ENCODE measurements at places on chromosomes 3 and 15. TPM values are rescaled to one million over a fixed set of nuclear protein-coding genes. Genes with fewer than 3 reads are reported as not detected.

Gene PLA2G4D
- not detected for total RNA-seq

GRCh38 chr3:161475905-161476304 lies 20.7 kb upstream of the OTOL1 start:
- no peaks in the 10 kb centered on the region for H3K36me3 ChIP-seq
- DNase-seq = no peak
- no peak overlapping the region for H3K4me3 ChIP-seq
- no peak overlapping the region for H3K27ac ChIP-seq
- peaks cover 1% of the 10 kb centered on the region for H3K27me3 ChIP-seq

DNA sequence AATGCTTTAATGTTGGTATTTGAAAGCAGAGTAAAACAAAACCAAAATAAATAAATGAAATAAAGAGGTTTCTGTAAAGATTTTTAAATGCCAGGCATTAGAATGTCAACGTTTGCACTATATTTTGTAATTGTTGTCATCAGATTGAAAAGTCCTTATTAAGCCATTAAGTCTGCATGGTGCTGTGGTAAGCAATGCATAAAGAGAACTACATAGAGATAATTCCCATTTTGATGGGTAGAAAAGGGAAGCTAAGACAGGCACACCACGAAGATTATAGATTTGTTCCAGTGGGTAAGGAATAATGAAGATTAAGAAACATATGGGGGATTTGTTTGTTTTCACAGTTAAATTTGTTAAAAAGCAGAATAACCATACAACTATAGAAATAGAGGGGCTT lies 52.5 kb upstream of the PPARG start:
- no peak overlapping the region for H3K27ac ChIP-seq
- peaks cover 8% of the 10 kb centered on the region for H3K4me1 ChIP-seq
- H3K36me3 ChIP-seq = peaks cover 3% of the 10 kb centered on the region

Gene SNX22
- total RNA-seq = 0.74 TPM

Gene STRC
- total RNA-seq = 0.54 TPM

Gene SPINK8
- not detected for total RNA-seq

DNA sequence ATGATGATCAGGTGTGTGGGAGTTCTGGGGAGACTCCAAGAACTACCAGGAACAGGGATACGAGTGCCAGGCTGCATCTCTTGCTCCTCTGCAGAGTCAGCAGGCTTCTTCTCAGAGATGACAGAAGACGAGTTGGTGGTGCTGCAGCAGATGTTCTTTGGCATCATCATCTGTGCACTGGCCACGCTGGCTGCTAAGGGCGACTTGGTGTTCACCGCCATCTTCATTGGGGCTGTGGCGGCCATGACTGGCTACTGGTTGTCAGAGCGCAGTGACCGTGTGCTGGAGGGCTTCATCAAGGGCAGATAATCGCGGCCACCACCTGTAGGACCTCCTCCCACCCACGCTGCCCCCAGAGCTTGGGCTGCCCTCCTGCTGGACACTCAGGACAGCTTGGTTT lies 7.9 kb downstream of the PRRT3 start:
- H3K4me1 ChIP-seq = no peaks in the 10 kb centered on the region
- DNase-seq = no peak
- H3K36me3 ChIP-seq = peaks cover 10% of the 10 kb centered on the region

DNA sequence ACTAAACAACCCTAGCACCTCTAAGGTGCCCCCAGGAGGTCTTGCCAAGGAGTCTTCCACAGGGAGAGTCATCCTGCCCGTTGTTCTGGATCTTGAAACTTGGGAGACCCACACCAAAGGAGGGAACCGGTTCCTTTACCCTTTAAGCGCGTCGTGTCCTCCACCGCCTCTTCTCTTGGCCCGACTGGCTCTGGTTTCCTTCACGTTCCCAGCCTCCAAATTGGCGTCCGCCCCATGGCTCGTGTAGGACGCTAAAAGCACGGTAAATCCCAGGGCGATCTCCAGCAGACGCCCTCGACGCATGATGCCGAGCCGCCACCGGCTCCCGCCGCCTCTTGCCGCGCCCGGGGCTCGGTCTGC lies 1.1 kb downstream of the FBN1 start:
- peak overlapping the region; percentile 25 for H3K4me3 ChIP-seq
- no peaks in the 10 kb centered on the region for H3K4me1 ChIP-seq
- peaks cover 51% of the 10 kb centered on the region for H3K27me3 ChIP-seq
- H3K36me3 ChIP-seq = no peaks in the 10 kb centered on the region

Gene TMC3
- not detected for total RNA-seq

Gene LMAN1L
- total RNA-seq = 0.33 TPM

GRCh38 chr3:168620854-168621253 lies 525.1 kb upstream of the GOLIM4 start:
- no peaks in the 10 kb centered on the region for H3K4me1 ChIP-seq
- no peaks in the 10 kb centered on the region for H3K36me3 ChIP-seq
- no peaks in the 10 kb centered on the region for H3K27me3 ChIP-seq
- no peak overlapping the region for H3K27ac ChIP-seq

GRCh38 chr3:29515451-29515850 lies 234.6 kb downstream of the RBMS3 start:
- H3K36me3 ChIP-seq = no peaks in the 10 kb centered on the region
- no peak for DNase-seq
- no peaks in the 10 kb centered on the region for H3K4me1 ChIP-seq
- H3K27me3 ChIP-seq = peaks cover 17% of the 10 kb centered on the region
- no peak overlapping the region for H3K4me3 ChIP-seq

GRCh38 chr15:100688549-100689120 lies 86.2 kb downstream of the ASB7 start:
- H3K36me3 ChIP-seq = no peaks in the 10 kb centered on the region
- no peak for DNase-seq
- H3K27ac ChIP-seq = no peak overlapping the region
- no peaks in the 10 kb centered on the region for H3K4me1 ChIP-seq
- H3K4me3 ChIP-seq = no peak overlapping the region

GRCh38 chr3:108862865-108863798 lies 40.5 kb downstream of the TRAT1 start:
- H3K36me3 ChIP-seq = peaks cover 32% of the 10 kb centered on the region
- peak overlapping the region; percentile 100 for H3K27ac ChIP-seq
- H3K27me3 ChIP-seq = no peaks in the 10 kb centered on the region
- DNase-seq = peak; percentile 26
- peak overlapping the region; percentile 53 for H3K4me3 ChIP-seq

Gene NTRK3
- total RNA-seq = not detected

- H3K4me3 ChIP-seq = no peak overlapping the region
- H3K4me1 ChIP-seq = no peaks in the 10 kb centered on the region
- no peak overlapping the region for H3K27ac ChIP-seq
- DNase-seq = peak; percentile 30
- H3K27me3 ChIP-seq = no peaks in the 10 kb centered on the region
Observed at GRCh38 chr3:107846279-107846852, 244.5 kb downstream of the CD47 start.

Gene BDH1
- total RNA-seq = 63.5 TPM

Gene CYP1A2
- not detected for total RNA-seq

- no peaks in the 10 kb centered on the region for H3K27me3 ChIP-seq
- DNase-seq = no peak
- no peaks in the 10 kb centered on the region for H3K36me3 ChIP-seq
- H3K4me3 ChIP-seq = no peak overlapping the region
Observed at GRCh38 chr3:34405159-34405558, 606.7 kb downstream of the PDCD6IP start.

Gene CSPG5
- total RNA-seq = 0.56 TPM

- H3K36me3 ChIP-seq = no peaks in the 10 kb centered on the region
- no peak for DNase-seq
- no peak overlapping the region for H3K27ac ChIP-seq
Observed at GRCh38 chr3:81349816-81350340, 411.6 kb downstream of the GBE1 start.

Gene KLHL18
- total RNA-seq = 48.6 TPM

Gene SAMMSON
- total RNA-seq = not detected

Gene SPTSSB
- not detected for total RNA-seq

Gene GOLGA8G
- total RNA-seq = not detected

Gene HYAL1
- total RNA-seq = 0.35 TPM

DNA sequence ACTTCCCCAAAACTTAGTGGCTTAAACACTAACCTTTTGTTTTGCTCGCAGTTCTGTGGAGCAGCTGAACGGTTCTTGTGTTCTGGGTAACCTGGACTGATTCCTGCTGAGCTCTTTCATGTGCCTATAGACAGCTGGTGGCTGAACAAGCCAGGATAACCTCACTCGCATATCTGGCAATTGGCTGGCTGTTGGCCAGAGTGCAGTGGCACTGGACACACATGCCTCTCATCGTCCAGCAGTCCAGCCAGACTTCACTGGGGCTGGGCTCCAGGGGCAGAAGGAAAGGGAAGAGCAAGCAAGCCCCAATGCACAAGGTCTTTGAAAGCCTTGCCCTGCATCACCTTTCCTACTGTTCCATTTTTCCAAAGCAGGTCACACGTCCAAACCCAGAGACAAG lies 53.6 kb upstream of the GATA2 start:
- peaks cover 21% of the 10 kb centered on the region for H3K27me3 ChIP-seq
- no peak overlapping the region for H3K27ac ChIP-seq
- no peak overlapping the region for H3K4me3 ChIP-seq
- no peak for DNase-seq
- peaks cover 2% of the 10 kb centered on the region for H3K4me1 ChIP-seq

DNA sequence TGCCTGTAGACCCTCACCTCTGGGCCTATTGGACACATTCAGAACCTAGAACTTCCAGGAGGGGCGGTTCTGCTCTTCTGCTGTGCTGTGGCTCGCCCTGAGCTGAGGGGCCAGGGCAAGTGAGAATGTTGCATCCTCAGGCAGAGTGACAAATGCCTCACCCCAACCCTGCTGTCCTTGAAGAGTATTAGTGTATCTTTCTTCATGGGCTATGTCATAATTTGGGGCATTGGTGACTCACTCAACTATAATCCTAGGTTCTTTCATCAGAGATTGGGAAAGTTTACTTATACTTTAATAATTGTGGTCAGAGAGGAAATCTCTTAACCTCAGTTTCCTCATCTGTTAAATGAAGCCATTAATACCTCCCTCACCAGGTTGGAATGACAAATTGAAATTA lies 143.8 kb downstream of the SV2B start:
- DNase-seq = no peak
- H3K4me3 ChIP-seq = no peak overlapping the region
- no peaks in the 10 kb centered on the region for H3K36me3 ChIP-seq
- H3K27ac ChIP-seq = no peak overlapping the region

Gene CCDC80
- total RNA-seq = not detected

DNA sequence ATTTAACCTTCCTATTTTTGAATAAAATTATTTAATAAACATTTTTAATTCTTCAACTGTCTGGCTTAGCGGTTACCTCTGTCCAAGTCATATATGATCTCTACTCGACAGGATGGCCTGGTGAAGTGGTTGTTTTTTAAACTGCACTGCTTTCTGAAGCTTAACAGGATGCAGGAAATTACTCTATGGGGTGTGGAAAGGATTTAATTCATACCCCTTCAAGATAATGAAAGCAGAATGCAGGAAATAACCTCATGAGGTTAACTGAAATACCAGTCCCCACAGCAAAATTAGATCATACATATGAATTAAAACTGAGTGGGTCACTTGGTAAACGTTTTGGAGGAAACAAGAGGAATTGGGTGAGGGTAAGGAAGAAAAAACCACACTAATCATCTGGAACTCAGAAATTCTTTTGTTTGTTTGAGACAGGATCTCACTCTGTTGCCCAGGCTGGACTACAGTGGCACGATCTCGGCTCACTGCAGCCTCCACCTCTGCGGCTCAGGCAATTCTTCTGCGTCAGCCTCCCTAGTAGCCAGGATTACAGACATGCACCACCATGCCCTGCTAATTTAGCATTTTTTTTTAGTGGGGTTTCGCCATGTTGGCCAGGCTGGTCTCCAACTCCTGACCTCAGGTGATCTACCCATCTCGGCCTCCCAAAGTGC lies 50.1 kb downstream of the LYSMD4 start:
- H3K4me3 ChIP-seq = peak overlapping the region; percentile 39
- H3K27me3 ChIP-seq = no peaks in the 10 kb centered on the region
- no peak for DNase-seq
- H3K4me1 ChIP-seq = peaks cover 32% of the 10 kb centered on the region
- peak overlapping the region; percentile 83 for H3K27ac ChIP-seq

DNA sequence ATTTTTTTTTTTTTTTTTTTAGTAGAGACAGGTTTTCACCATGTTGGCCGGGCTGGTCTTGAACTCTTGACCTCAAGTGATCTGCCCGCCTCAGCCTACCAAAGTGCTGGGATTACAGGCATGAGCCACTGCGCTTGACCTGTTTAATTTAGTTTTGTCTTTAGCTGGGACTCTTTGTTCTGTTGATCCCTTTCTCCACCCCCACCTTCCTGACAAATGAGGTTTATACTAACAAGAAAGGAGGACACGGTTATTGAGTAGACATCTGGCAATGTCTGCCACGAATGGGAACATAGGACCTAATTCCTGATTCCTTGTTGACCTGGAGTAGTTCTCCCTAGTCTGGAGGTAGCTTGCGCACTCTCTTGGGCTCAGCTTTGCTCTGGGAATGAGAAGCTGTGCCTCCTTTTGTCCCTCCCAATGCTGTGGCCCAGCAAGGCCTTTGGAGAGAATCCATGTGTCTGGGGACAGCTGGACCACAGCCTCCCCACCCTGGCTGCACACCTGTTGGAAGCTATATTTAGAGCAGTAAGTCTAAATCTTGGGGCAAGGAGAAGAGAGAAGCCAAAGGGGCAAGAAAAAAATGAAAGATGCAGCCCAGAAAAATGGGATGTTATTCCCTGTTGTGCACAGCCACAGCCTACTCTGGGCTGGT lies 53.2 kb upstream of the ADPGK start:
- no peak overlapping the region for H3K4me3 ChIP-seq
- DNase-seq = no peak
- no peaks in the 10 kb centered on the region for H3K4me1 ChIP-seq

DNA sequence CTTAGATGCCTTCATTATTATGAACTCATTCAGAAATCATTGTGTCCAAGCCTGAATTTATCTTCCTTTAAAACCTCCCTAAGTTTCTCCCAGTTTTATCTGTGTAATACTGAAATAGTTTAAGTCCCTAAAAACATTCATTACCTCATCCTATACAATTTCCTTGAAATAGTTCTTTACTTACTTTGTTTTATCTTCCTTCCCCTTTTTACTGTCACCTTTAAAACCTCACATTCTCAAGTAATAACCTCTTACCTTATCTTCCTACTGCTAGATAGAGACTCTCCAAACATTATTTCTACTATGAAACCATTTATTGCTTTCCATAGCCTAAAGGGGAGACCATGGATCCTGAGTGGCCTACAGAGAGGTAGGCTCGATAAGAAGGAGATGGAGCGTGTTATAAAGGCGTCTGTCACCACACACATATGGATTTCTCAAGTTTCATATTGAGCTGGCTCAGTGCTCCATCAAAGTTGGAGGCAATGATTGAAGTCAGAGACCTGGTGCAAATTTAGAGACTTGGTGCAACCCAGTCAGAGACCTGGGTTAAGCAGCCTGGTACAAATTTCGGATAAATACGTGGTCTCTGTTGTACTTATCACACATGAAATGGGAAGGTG lies 140.4 kb downstream of the NFKBIZ start:
- H3K27me3 ChIP-seq = no peaks in the 10 kb centered on the region
- peaks cover 4% of the 10 kb centered on the region for H3K36me3 ChIP-seq
- DNase-seq = no peak
- no peak overlapping the region for H3K4me3 ChIP-seq
- peaks cover 43% of the 10 kb centered on the region for H3K4me1 ChIP-seq

GRCh38 chr3:77283108-77283507 lies 243.2 kb downstream of the ROBO2 start:
- no peak overlapping the region for H3K4me3 ChIP-seq
- no peaks in the 10 kb centered on the region for H3K4me1 ChIP-seq
- no peak for DNase-seq
- H3K27ac ChIP-seq = no peak overlapping the region
